ENCODE measurements at places on chromosomes 13 and 19.

- no peak for DNase-seq
These were observed 4.2 kb upstream of the ZSCAN4 start for GRCh38 chr19:57664269-57665127.

DNA sequence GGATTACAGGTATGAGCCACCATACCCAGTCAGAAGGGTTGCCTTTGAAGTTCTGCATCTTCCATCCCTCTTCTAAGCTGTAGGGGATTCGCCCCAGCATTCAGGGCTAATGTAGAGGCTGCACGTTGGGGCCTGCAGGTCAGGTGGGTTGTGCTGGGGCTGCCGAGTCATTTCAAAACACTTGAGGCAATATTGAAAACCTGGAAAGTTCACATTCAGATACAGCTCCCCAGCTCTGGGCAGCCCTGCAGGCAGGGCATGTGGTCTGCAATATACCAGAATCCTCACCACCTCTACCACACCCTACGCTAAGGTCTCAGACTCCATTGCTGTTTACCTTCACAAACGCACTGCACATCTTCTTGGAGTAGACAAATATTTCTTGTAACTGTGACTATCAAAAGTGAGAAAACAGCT lies 24.6 kb downstream of the CCNE1 start:
- DNase-seq, result no peak

DNA sequence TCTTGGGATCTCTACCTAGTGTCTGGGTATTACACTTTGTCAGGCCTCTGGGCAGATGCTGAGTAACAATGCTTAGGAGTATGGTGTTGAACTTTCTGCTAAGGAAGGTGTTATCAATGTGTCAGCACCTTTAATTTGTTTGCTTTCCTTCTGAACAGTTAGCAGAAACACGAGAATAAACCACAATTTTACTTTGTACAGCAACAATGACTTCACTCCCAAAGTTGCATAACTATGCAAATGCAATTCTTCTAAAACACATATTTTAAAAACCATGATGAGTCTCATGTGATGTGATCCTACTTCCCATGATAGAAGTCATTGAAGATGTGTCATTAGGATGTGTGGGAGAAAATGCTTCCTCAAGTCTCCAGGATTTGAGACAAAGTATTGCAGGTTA lies 155.0 kb downstream of the POSTN start:
- no peak for DNase-seq

DNA sequence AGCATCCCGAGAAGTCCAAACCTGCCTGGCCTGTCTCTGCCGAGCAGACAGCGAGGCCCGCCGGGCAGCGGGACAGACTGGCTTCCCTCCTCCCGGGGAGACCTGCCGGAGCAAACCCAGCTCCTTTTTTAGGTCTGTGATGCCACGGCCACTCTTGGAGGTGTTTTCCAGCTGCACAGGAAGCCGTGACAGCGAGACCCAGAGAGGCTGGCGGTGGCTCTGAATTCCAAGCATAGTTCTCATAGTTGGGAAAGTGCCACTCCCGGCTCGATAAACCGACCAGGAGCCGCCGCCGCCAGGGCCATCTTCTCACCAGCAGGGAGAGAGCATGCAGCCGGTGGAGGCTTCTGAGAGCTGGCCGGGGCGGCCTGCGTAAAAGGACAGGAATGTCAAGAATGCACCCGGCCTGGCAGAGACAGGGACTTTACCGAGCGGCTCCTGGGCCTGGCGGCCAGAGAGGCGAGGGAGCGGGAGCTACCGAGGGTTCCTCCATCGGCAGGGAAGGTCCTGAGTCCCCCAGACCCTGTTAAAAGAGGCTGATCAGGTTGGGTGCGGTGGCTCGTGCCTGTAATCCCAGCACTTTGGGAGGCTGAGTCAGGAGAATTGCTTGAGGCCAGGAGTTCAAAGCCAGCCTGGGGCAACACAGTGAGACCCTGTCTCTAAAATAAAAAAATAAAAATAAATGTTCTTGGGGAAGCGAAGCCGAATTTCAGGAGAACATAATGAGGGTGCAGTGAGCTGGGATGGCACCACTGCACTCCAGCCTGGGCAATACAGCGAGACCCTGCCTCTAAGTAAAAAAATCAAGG lies 64.9 kb downstream of the GADD45B start:
- DNase-seq, result no peak

GRCh38 chr19:48490981-48491792 lies 20.4 kb downstream of the LMTK3 start:
- DNase-seq, result peak; percentile 12

DNA sequence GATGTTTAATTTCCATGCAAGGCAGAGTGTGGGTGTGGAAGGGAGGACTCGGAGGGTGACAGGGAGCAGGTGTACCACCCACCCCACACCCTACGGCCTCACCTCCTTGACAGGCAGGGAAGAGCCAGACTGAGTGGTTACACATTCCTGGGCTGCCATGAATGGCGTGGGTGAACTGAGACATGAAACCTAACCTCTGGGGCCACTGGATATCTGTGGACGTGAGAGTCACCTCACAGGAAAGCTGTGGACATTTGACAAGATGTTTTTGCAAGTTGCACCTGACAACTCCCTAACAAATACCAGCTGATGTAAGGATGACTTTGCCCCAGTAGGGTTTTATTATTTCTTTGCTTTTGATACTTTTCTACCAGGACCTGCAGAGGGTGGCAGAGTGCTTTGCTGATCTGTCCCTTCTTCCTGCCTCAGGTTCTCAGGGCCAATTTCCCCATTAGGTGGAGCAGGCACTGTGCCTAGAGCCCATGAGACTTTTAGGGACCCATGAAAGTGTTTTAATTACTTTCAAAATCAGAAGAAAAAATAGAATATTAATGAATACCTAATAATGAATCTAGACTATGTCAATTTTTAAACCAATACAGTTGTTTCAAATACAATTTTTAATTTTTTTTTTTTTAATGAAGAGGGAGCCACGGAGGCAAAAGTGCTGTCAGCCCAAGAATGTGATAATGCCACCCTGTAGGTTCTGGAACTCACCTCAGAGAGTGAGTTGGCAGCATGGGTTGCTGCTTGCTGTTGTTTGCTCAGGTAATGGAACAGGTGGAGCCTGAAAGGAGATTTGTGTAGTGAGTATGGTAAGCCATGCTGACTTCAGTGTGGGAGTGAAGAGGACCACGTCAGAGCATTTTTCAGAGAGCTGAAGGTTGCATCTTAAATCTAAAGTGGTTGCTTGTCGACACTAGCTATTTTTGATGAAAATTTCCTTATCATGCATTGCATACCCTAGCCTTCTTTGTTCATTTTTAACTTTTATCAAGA lies 58.0 kb upstream of the CYSLTR2 start:
- DNase-seq, result peak; percentile 77

DNA sequence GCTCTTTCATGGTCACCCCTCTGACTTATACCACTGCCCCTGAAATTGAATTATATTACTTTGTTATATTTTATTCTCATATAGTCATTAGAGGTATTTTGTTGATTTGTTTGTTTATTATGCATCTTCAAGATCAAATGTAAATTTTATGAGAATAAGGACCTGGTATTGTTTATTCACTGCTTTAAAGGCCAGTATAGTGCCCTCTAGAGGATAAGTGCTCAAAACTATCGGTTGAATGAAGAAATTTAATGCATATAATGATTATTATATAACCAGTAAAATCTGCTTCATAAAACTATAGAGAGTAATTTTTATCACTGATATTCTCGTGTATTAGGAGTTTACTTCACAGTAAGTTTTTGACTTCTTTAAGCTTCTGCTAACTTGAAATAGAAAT lies 1401.9 kb downstream of the SLITRK1 start:
- no peak for DNase-seq

GRCh38 chr19:30555791-30556110 lies 183.6 kb downstream of the ZNF536 start:
- DNase-seq, result no peak

DNA sequence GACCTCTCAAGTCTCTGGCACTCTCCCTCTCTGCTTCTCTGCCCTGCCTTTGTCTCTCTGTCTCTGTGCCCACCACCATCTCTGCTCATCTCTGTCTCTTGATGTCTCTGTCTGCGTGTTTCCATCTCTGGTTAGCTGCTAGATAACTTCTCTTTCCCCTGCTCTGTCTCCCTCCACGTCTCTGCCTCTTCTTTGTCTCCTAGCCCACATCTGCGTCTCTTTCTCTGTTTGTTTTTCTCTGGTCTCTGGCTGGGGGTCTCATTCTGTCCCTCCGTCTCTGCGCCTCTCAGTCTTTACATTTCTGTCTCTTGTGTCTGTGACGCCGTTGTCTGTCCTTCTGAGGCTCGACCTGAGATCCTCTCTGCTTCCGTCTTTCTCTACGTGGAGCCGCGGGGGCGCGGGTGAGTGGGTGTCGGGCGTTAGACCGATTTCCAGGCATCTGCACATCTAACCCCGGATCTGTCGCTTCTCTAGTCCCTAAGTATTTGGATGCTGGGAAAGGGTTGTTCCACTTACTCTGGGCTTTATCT lies 386 bp downstream of the GIPR start:
- DNase-seq, result peak; percentile 7

DNA sequence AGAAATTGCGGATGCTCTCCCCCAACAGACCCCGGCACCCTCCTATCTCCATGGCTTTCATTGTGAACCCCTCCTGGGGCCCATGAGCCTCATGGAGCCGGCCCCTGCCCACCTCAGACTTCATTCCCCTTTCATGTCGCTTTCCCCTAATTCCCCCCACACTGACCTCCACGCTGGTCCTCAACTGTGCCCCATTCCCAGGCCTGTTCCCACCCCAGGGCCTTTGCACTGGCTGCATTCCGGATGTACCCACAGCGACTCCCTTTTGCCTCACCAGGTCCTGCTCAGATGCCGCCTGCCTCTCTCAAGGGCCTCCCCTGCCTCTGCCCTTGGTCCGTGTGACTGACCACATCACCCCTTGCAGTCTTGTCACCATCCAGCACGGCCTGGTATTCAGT lies 13.3 kb downstream of the SLC27A1 start:
- no peak for DNase-seq

DNA sequence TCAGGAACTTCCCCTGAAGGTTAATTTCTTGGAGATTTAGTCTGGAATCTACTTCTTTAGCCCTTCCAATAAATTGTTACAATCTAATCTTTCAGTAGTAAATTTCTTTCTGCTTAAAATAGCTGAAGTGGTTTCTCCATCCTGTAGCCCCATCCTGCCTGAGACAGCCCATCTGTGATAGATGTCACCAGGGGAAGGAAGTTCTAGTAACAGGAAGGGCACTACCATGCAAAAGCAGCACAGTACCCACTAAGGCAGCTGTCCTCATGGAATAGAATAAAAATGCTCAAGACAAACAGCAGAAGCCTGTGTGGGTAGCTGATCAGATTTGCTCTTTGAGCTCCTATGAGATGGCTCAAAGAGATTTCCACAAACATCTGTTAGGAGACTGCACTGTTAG lies 1036.5 kb downstream of the SLITRK5 start:
- no peak for DNase-seq

DNA sequence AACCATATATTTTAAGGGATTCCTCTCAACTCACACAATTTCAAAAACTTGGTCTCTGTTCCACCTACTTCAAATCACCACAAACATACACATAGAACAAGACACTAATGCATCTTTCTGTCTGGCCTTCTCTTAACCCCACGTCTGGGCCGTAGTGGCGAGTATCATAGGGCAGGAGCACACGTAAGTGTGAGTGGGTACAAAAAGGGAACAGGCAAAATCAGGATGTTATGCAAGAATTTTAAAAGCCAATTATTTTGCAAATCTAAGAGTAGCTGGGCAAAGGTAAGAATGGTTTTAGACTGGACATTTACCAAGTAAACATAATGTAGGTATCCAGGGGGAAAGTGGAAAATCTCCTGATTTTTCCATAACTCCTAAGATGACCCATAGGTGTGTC lies 35.1 kb downstream of the MTMR6 start:
- peak; percentile 68 for DNase-seq

DNA sequence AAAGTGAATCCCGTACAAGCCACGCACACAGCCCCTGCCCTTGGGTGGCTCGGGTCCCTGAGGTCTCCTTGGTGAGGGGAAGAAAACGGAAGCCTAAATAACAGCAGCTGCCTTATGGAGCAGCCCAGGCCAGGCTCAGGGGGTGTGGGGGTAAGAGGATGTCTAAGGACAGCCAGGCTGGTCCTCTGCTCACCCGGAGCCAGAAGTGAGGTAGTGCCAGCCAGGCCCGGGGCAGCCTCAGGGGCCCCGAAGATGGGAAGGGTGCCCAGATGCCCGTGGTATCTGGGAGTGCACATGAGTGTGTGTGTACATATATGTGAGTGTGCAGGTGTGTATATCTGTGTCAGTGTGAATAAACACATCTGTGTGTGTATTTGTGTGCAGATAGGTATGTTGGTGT lies 38.4 kb upstream of the PEPD start:
- DNase-seq, result no peak

GRCh38 chr13:36712770-36713169 lies 39.0 kb downstream of the SERTM1 start:
- DNase-seq, result no peak

GRCh38 chr13:39676315-39676876 lies 20.9 kb downstream of the COG6 start:
- peak; percentile 60 for DNase-seq

DNA sequence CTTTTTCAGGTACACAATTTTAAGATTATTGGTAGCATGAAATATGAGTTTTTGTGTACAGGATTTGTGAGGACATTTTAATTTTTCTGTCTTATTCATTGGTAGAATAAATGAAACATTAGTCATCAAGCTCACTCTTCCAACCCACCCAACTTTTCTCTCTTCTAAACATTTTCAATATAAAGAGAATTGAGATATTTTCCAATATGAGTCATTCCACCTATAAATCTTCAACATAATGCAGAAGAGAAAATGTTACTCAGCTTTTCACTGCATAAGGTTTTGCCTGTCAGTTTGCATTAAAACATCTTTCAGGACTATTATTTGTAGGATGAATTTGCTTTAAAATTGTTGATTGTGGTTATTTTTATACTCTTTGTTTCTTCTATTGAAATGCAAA lies 330.7 kb downstream of the PCDH20 start:
- DNase-seq, result no peak

DNA sequence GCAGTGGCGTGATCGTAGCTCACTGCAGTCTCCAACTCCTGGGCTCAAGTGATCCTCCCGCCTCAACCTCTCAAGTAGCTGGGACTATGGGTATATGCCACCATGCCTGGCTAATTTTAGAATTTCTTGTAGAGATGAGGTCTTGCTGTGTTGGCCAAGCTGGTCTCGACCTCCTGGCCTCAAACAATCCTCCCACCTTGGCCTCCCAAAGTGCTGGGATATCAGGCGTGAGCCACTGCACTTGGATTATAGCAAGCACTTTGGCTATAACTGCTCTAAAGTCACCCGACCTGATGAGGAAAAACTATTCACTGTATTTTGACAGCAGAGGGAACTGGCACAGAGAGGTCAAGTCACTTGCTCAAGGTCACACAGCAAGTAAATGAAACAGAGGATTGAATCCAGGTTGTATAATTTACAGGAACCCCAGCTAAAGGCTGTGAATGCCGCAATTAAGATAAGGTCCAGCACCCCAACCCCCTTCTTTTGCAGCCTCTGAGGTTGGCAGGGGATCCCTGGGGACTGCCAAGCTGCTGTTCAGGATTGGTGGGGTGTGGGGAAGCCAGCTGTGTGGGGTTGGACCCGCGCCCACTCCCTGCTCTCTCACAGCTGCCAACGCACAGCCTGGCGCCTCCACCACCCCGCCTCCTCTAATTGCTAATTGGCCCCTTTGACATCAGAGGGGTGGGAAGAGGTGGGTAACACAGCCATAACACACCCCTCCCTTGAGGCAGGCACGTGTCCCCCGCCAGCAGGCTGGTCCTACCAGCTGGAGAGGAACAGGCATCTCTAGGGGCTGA lies 6.0 kb downstream of the TMIGD2 start:
- DNase-seq, result no peak

- no peak for DNase-seq
These were observed 414.2 kb downstream of the EFNB2 start for GRCh38 chr13:106121173-106121754.
